Activated T-helper 17 cell treated with anti-CD3 and anti-CD28 coated beads, Interleukin-2, amount 50 U/mL, for 72 hours (primary cell): ENCODE measurements at places on chromosomes 7 and 10. TPM values are rescaled to one million over a fixed set of nuclear protein-coding genes. Genes with fewer than 3 reads are reported as not detected.

DNA sequence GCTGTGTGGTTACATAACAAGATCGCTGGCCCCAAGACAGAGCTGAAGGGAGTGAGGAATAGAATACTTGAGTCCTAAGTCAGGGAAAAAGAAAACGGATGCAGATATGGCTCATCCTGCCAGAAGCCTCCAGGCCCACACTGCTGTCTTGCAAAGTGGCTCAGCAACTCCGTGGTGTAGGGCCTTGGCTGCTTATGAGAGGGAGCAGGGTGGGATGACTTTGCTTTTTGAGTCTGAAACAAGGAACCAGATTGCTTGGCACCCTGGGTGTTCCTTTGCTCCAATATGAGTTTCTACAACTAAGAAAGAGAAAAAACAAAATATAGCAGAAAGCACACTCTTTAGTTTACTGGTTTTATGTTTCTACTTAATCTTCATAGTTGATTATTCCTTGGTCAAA lies 193.8 kb upstream of the WDR11 start:
- ATAC-seq: no peak

DNA sequence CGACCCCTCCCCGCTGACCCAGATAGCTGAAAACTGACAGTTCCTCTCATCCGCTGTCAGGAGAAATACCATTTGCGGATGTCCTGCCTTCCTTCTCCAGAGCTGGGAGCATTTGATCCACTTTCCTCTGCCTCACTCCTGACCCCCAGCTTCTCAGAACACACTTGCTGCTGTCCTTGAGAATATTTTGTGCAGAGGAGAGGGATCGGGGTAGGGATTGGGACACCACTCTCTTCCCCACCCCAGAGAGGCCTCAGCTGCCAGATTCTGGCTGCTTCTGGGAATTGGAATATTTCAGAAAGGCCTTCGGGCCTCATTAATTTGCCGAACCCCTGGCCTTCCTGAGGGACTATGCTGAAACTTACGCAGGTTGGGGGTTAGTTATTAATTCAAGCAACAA lies 97.0 kb downstream of the C10orf105 start:
- no peak for ATAC-seq

- no peak for ATAC-seq
Measured at GRCh38 chr10:7090529-7090928, 320.3 kb downstream of the SFMBT2 start.

GRCh38 chr10:1514681-1515080 lies 222.6 kb downstream of the ADARB2 start:
- no peak for ATAC-seq

- no peak for ATAC-seq
Measured at GRCh38 chr7:39659356-39660013, 36.1 kb downstream of the RALA start.

Gene TRIL
- total RNA-seq: not detected

Gene CALHM3
- total RNA-seq: not detected
